Activated CD4-positive, alpha-beta T cell treated with anti-CD3 and anti-CD28 coated beads for 1 hour (primary cell): ENCODE measurements at places on chromosomes 12 and 14.

- no peak for DNase-seq
These were observed 249.1 kb downstream of the LRIG3 start for GRCh38 chr12:58671196-58671595.

DNA sequence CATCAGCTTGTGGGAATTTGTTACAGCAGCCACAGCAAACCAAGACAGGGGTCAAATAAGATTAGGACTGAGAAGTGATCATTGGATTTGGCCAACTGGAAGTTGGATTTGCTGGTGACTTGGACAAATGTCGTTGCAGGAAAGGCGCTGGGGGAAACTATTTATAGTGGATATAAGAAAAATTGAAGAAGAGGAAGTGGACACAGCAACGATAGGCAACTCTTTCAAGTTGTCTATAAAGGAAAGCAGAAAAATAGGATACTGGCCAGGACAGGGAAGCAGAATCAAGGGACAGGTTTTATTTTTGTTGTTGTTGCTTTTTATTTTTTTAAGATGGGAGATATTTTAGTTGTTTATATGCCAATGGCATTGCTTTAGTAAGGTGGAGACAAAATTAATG lies 56.2 kb upstream of the RTRAF start:
- DNase-seq, result no peak

DNA sequence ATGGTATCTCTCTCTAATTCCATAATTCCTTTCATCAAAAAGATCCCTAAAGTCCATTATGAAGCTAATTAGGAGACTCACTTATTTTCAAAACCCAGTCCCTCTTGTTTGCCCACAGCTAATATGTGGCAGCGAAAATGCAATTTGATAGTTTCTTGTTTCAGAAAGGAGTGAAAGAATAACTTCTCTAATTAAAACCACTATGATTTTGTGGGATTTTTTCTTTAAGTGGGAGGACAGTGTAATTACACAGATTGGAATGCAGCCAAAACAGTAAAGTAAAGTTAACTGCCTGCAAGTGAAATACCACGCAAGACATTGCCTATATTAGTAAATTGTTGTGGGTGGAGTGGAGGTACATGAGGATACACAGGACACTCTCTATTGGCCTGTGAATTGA lies 50.0 kb downstream of the PTPRO start:
- DNase-seq, result no peak

DNA sequence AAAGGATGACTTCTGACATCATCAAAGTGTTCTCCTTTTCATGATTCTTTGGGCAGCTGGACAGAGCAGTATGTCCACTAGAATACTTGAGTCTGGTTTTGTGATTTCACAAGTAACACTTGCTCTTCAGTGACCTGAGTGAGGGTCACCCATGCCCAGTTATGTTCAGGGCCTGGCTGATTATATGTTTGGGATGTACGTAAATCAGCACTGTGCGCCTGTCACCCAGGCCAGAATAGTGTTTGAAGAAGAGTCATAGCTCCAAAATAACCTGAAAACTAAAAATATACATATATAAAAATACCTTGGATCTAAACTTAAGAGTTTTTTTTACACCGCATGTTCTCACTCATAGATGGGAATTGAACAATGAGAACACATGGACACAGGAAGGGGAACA lies 3.8 kb downstream of the BICD1 start:
- no peak for DNase-seq

DNA sequence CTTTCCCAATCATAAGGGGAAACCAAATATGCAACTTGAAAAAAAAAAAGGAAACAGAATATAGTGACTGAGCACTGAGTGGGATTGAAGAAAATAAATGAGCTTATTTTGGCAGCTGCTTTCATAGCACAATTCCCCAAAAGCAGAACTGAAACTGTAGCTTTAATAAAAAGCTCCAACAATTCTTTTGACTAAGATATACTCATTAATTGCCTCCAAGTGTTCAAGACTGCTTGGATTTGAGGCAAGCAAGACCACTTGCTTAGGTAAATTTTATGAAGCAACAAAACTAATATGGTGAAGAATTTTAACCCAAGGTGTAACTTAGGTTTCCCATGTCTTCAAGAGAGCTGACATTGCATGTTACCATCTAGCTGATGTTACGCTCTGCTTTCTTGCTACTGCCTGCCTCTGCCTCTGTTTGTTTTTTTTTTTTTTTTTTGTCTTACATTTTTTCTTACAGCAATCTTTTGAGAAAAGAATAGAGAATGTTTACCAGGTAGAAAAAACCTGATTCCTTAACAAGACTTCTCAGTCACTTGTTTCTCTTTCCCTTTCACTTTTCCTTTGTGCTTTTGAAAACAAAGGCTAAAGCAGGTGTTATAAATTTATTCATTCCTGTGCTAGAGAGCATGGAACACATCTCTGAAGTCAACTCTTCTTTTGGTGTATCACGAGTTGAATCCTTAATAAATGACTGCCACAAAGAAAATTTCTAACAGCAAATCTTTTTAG lies 134.4 kb downstream of the BCAT1 start:
- no peak for DNase-seq
